ENCODE measurements at places on chromosomes 2 and 18.

GRCh38 chr2:199851883-199852282 lies 891 bp upstream of the FTCDNL1 start:
- DNase-seq = no peak

DNA sequence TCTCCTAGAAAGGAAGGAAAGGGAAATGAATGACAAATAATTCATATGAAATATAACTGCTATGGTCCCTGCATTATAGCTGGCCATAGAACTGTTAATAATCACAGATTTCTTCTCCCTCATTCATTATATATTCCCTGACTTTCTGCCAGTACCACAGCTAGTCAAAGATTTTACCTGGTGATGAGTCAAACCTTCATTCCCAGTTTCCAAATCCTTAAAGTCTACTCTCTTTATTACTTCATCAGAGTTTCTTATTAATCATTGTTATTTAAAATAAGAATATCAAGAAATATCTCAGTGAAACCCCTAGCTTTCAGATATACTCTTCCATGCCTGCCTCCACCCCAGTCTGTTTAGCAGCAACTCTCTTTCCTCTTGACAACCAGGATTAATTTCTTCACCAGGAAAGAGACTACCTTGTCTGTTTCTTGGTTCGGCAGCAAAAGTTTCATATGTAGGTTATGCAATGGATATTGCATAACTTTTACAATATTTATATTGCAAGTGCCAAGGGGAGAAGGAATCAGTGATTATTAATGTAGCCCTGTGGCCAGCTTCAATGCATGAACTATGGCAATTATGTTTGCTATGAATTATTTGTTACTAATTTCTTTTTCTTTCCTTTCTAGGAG lies 533.8 kb downstream of the FBXO15 start:
- DNase-seq = no peak

DNA sequence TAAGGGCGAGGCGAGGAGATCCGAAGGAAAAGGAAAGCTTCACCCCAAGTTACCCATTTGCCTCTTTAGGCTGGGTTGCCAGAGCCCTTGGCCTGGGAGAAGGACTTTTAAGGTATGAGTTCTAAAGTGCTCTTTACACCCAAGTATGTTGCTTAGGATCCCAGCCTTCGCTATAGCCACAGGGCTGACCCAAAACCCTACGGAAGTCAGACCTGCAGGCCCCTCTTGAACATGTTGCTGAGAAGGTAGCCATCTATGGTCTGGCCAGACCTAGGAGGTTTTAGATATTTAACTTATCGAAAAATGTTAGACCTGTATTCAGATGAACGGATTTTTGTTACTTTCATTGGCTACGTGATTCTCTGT lies 95.4 kb downstream of the PMS1 start:
- DNase-seq = no peak

DNA sequence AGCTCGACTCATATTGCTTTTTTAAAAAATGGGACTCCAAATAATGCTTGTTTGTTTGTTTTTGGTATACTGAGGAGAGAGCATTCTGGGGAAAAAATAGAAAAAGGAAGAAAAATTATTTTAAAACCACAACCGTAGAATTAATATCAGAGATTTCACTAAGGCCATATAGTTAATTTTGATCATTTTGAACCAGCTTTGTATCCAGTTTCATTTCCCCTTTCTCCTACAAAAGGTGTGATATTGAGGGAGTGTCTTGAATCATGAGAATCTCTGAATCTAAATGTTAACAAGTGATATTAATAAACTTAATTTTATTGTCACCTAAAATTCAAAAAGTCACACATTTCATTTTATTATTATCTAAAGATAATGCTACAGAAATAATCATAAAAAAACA lies 198.5 kb upstream of the GALNT5 start:
- no peak for DNase-seq

DNA sequence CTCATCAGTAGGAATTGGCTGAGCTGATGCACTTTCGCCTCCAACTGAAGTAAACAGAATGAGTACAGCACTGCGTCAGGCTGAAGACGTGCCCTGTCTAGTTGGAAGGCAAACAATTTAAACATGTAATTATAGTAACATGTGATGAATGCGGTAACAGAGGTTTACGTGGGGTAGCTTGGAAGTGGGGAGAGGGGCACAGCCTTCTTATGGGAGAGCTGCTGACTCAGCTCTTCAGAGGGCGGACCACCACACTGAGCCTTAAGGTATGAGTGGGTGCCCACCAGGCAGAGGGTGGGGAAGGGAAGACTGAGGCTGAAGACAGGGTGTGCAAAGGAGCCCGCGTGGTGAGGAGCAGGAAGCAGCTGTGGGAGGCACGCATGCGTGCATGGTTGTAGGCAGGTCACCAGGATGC lies 6.2 kb upstream of the EHD3 start:
- DNase-seq = no peak

DNA sequence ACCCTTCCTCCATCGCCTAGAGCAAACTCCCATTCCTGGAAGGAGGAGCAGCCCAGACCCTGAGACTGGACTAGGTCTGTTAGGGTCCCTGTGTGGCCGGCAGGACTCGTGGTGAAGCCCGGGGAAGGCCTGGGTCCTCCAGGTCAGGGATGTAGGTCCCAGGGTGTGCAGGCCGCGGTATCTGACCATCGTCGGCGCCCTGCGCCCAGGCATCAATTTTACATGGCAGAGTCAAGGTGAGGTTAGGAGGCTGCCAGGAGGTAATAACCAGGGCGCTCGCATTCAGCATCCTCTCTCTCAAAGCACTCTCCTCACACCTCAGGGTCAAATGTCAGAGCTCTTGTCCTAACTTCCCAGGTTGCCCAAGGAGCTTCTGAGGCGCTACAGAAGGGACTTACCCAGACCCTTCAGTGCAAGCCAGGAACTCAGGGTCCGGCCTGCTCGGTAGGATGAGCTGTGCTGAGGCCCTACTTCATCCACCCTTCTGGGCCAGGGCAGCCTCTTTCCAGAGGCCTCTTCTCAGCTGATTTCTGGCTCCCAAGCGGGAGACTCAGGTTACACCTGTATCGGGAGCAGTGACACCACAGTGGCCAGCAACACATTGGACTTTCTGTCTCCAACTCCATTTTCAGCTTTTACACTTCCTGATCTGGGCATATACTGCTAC lies 628 bp downstream of the SH2D6 start:
- DNase-seq = no peak

- no peak for DNase-seq
Observed at GRCh38 chr2:188333751-188334524, 42.3 kb downstream of the GULP1 start.

GRCh38 chr2:73285159-73285739 lies 971 bp upstream of the FBXO41 start:
- DNase-seq = peak; percentile 80

Measured in inflammatory macrophage treated with lipopolysaccharide for 4 hours (primary cell).